ENCODE measurements at places on chromosomes 3 and 15. TPM values are rescaled to one million over a fixed set of nuclear protein-coding genes. Genes with fewer than 3 reads are reported as not detected.

DNA sequence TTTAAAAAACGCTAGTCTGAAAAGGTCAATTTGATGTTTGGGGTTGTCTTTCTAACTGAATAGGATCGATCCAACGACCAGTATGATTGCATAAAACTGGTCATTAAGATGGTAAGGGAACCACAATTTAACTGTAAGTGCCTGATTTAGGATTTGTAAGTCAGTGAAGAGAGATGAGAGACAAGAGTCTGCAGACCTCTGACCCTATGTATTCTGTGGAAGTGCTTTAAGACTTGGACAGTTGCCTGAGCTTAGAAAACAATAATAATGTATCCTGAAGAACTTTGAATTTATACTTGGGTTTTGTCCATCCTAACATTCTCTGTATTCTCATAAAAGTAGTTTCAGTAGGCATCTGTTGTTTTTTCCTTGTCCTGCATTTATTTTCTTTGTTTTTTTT is 221.4 kb upstream of the SUCLG2 start:
- DNase-seq, result no peak

- no peak for DNase-seq
Observed at GRCh38 chr3:107446706-107447105, 69.5 kb downstream of the CCDC54 start.

- DNase-seq, result no peak
Observed at GRCh38 chr3:110504401-110504800, 567.2 kb upstream of the NECTIN3 start.

DNA sequence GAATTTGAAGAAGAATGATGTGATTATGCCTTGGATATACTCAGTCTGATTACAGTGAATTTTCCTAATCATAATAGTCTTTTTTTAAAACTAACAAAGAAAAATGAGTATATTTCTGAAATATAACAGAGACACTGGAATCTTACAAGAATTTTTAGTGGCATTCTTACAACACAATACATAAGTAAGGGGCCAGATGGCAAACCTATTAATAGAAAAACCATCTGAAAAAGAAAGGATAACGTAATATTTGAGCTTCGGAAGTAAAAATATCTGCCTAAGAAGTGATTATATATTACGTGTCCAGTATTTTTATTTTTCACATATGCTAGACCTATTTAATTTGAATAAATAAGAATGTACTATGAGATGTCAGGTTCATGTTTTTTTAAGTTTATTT is 452.8 kb downstream of the NAALADL2 start:
- DNase-seq, result no peak

DNA sequence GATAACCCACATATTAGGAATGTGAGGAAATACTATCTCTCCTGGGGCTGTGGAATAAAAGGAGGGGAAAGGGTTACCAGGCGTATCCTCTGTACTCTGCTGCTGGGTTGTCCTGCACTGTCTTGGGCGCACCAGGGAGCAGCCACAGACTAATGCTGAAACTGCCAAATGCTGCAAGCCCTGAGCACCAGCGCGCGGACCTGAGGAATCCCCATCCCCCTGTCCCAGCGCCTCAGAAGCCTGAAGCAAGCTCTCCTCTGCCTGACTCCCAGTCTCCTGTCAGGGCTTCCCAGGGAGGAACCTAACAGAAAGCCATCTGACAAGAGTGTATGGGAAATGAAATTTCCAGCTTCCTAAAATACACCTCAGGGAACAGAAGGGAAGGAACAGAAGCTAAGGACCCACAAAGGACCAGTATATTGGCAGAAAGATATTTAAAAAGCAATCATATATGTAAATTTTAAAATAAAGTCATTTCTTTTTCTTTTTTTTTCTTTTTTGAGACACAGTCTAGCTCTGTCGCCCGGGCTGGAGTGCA is 158.3 kb upstream of the C2CD4B start:
- no peak for DNase-seq

- DNase-seq, result no peak
Observed at GRCh38 chr15:67825881-67826716, 790 bp downstream of the SKOR1 start.

- DNase-seq, result no peak
Observed at GRCh38 chr3:151345859-151346258, 16.5 kb upstream of the P2RY13 start.

DNA sequence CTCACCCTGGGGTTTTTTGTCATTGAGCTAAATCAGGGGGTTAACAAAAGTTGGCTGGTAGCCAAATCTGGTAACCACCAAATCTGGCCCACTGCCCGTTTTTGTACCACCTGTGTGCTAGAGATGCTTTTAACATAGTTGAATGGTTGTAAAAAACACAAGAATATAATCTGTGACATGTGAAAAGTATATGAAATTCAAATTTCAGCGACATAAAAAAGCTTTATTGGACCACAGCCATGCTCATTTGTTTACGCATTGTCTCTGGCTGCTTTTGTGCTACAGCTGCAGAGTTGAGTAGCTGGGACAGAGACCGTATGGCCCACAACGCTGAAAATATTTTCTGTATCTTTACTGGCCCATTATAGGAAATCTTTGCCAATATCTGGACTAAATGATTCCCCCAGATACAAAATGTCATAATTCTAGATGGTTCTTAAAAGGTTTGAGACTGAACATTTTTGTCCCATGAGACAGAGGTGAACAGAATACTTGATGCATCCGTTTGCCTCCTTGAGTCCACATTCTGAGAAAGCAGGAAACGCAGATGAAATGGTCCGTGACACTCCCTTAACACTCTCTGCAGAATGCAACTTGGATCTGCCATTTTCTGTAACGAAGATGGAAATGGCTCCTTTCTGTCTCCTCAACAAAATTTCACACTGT is 120.9 kb upstream of the PDZRN3 start:
- peak; percentile 41 for DNase-seq

- DNase-seq, result no peak
Observed at GRCh38 chr3:170764017-170764416, 106.0 kb downstream of the RPL22L1 start.

DNA sequence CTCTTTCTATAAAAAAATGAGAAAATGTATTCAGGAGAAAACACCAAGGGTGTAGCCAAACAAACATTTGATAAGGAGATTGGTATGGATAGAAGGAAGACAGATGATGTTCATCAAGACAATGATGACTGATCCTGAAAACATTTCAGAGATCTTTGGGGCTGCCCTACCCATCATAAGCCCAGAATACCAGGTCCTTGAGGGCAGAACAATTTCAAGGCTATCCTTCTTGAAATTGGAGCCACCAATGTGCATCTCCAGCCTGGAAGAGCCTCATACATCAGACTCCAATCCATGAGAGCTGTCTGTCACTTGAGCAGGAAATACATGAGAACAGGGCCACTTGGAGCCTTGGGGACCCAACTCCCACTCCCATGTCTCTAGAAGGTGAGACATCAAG is 89.5 kb upstream of the ANKRD28 start:
- DNase-seq, result no peak

GRCh38 chr3:16738451-16738850 is 133.2 kb upstream of the DAZL start:
- no peak for DNase-seq

DNA sequence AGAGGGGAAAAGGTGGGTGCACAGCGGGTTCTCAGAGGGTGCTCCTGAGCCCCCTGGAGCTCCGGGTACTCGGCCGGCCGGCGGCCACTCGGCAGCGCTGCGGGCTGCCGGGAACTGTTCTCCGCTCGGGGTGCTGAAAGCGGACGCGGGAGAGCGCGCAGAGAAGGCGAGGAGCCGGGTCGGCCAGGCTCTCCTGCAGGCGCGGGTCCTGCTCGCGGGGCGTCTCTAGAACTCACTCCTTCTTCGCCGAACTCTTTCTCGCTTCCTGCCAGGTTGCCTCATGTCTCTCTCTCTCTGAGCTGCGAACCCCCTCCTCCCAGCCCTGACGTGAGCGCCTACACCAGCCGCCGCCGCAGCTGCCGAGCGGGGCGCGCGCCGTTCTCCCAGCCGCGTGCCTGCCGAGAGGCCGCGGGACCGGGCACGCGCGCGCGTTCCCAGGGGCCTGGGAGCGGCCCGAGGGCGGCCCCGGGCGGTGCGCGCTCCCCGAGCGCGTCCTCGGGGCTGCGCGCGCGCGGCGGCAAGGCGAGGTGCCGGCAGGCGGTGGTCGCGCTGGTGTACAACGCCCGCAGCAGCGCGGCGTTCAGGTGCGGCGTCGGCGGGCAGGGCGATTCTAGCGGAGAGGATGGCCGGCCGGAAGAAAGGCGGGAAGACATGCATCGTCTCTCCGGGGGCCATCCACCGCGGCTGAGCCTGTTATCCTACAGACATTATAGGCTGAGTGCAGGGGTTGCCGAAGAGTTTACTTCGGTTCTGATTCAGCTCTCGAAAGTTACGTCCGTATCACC is at the start of gene PEX5L:
Gene PEX5L (minus strand): TSS at position 267 of the 785 bp plus-strand sequence. CDS start 338 bp downstream, outside the sequence.
- peak; percentile 90 for DNase-seq

DNA sequence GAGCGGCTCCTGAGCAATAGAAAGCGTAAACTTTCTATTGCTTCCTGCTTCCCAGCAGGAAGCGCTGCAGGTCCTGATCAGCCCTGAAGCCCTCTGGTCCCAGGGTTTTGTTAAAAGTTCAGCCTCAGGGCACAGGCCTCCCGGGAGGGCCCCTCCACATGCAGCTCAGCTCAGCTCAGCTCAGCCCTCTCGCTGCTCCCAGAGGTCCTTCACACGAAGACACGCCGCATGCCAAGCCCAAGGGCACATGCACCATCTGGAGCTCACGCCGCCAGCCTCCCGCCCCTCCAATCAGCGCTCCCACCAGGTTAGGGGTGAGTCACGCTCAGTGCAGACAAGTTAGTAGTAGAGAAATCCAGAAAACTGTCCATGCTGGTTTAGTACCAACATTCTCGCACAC is 12.7 kb downstream of the TKT start:
- peak; percentile 32 for DNase-seq

DNA sequence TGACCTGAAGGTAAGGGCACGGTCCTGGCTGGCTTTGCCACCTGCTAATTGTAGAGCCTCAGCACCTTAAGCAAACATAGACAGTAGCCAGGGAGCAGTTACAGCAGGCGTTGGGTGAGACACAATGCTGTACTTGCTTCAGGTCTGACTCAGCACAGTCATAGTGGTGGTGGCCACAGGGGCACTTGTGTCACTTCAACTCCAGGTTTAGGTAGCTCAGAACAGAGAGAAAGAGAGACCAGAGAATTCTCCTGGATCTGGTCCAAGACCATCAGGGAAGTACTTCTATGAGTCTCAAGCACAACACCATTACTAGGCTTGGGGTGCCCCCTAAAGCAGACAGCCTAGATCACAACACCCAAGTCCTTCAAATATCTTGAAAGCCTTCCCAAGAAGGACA is 204.4 kb downstream of the OTOL1 start:
- no peak for DNase-seq

- DNase-seq, result no peak
Observed at GRCh38 chr3:32873531-32874130, 55.8 kb downstream of the TRIM71 start.

GRCh38 chr3:142237891-142238290 is 12.5 kb upstream of the GK5 start:
- DNase-seq, result no peak

GREM1 gene
- 4.8 TPM for total RNA-seq

CHRNA5 gene
- total RNA-seq, result 0.76 TPM

BCL2A1 gene
- total RNA-seq, result 2.4 TPM

CEP70 gene
- 64.3 TPM for total RNA-seq
